ENCODE measurements at places on chromosomes 5 and 9.

DNA sequence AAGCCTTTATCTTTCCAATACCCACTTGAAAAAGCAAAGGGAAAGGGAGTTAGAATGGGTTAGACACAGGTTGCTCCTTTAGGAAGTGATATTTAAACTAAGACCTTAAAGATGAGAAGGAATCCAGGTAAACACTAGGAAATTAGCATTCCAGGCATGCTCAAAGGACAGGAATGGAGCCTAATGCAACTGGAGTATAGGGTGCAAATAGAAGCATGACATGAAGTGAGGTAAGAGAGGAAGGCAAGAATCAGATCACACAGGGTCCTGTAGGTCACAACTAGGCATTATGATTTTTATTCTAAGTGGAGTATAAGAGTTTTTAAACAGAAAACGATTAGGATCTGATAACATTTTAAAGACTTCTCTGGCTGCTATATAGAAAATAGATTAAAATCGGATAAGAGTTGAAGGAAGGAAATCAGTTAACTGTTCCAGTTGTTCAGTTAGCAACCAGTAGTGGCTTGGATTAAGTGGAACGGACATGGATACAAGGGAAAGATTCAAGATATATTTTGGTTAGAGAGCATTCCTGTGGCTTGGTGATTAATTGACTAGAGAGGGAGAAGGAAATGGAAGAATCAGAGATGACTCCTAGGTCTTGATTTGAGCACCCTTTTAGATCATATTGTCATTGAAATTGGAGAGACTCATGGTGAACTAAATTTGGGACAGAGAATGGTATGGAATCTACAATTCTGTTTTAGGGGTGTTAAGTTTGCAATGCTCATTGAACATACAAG, 95.9 kb downstream of the FBXO4 start:
- DNase-seq, result no peak

- DNase-seq, result no peak
These were observed 599 bp upstream of the MOCS2 start for GRCh38 chr5:53110156-53110555.

- no peak for DNase-seq
These were observed 304.2 kb downstream of the SEMA5A start for GRCh38 chr5:9241479-9242305.

GRCh38 chr5:174231956-174232487, 186.5 kb downstream of the NSG2 start:
- DNase-seq, result no peak

DNA sequence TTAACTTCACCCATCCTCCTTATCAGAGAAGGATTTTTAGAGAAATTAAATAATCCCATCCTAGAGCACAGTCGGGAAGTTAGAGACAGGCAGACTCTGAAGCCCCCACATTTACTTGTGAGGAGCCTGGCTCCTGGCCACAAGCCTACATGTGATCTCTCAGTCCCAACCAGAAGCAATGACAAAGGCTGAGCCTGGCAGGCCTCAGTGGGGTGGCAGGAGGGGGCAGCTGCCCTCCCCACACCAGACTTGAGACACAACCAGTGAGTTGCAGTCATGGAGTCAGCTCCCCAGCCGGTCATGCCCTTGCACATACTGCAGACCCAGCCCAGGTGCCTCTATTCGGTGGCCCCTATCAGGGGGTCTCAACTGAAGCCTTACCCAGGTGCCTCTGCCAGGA, 11.0 kb downstream of the NAIF1 start:
- no peak for DNase-seq

- no peak for DNase-seq
These were observed 83.1 kb downstream of the JMY start for GRCh38 chr5:79318935-79319614.

GRCh38 chr5:98314292-98314691, 459.2 kb upstream of the RGMB start:
- DNase-seq, result no peak

DNA sequence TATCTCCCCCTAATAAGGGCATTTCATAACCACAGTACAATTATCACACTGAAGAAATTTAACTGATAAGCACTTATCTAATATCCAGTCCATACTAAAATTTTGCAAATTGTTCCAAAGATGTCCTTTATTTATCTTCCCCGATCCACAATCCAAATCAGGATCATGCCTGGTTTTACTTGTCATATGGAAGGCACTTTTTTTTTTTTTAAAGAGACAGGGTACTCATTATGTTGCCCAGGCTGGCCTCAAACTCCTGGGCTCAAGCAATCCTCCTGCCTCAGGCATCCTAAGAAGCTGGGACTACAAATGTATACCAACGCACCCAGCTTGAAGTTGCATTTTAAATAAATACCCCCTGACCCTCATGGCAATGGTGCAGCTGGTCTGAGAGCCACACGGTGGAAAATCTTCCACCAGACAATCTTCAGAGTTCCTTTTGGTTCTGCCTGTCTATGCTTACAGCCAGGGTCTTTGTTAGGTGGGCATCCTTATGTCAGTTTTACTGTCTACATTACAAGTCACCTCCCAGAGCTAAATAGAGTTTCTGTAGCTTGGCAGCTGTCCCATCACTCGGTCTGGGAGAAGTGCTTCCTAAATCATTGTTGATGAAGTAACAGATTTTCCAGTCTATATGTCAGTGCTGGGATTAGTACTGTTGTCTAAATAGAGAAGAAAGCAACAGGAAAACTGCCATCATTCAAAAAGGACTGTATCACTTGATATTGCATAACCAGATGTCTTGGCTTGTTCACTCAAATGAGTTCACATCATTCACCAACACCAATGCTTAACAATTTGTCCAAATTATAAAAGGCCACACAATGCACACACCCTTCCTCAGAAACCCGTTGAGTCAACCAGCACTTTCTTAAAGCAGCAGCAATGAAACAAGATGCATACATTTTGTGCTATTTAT, 26.4 kb downstream of the PTPN3 start:
- no peak for DNase-seq

- DNase-seq, result no peak
These were observed 1.9 kb upstream of the CLTB start for GRCh38 chr5:176418251-176418650.

DNA sequence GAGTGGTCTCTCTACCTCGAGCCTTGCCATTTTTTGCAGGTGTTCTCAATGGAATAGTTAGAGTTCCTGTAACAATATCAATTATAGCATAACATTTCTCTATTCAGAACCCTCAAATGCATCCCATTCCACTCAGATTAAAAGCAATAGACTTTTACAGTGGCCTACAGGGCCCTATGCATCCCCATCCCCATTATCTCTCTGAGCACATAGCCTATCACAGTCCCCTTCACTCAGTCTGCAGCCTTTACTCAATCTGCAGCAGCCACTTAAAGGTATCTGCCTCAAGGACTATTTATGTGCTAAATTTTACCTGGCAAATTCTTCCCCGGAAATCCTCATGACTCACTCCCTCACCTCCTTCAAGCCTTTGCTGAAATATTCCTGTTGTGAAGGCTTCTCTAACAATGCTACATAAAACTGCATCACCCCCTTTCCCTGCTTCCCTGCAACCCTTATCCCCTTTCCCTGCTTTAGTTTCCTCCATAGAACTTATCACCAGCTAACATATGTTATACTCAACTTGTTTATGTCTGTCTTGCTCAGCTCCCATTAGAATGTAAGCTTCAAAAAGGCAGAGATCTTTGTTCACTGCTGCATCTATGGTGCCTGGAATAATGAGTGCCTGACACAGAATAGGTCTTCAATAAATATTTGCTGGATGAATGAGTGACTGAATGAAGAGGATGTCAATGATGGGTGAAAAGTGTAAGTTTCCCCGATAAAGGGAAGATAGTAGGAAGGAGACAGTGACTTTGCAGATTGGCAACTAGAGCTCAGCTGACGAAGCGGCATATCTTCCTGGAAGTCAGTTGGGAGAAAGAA, 54.1 kb upstream of the ZNF366 start:
- no peak for DNase-seq

DNA sequence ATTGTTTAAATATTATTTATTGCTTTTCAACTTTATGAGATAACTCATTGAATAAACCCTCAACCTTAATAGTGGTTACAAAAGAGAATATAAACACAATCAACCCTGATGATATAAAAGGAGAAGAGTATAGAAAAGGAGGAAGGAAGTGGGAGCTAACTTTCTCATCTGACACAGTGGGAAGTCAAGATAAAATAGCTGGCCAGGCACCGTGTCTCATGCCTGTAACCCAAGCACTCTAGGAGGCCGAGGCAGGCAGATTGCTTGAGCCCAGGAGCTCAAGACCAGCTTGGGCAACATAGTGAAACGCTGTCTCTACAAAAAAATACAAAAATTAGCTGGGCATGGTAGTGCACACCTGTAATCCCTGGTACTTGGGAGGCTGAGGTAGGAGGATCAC, 93.5 kb downstream of the PPP2R2B start:
- no peak for DNase-seq

Data from activated T-helper 1 cell treated with anti-CD3 and anti-CD28 coated beads, Interleukin-2, amount 50 U/mL, for 16 hours (primary cell).